ENCODE measurements at places on chromosomes 11 and 22.
A peak's percentile ranks its signal among the peaks of the same experiment; 100 is the strongest.

GRCh38 chr11:109043315-109043714, 378.4 kb downstream of the DDX10 start:
- DNase-seq: no peak

GRCh38 chr11:75891947-75892739, 77.1 kb downstream of the UVRAG start:
- DNase-seq: no peak

GRCh38 chr11:406796-407650, 7.8 kb downstream of the SIGIRR start:
- peak; percentile 28 for DNase-seq

GRCh38 chr11:59212744-59213631, at the start of gene MPEG1:
Gene MPEG1 (minus strand): TSS chr11:59212927. CDS start chr11:59212865, 62 bp downstream.
- no peak for DNase-seq

DNA sequence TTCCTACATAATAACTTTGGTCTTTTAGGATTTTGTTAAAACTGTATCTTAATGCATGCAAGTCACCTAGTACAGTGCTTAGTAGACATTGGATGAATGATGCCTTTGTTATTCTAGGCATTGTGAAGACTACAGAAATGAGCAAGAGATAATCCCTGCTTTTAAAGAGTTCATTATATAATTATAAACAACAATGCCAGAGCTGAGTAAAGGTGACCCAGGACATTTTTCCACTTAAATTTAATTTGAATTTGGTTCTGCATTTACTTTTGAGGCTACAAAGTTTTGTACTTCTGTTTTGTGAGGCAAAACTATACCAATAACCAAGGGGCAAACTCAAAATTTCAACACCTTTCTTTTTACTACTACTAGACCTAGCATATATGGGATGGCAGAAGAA, 182.0 kb upstream of the SESN3 start:
- no peak for DNase-seq

DNA sequence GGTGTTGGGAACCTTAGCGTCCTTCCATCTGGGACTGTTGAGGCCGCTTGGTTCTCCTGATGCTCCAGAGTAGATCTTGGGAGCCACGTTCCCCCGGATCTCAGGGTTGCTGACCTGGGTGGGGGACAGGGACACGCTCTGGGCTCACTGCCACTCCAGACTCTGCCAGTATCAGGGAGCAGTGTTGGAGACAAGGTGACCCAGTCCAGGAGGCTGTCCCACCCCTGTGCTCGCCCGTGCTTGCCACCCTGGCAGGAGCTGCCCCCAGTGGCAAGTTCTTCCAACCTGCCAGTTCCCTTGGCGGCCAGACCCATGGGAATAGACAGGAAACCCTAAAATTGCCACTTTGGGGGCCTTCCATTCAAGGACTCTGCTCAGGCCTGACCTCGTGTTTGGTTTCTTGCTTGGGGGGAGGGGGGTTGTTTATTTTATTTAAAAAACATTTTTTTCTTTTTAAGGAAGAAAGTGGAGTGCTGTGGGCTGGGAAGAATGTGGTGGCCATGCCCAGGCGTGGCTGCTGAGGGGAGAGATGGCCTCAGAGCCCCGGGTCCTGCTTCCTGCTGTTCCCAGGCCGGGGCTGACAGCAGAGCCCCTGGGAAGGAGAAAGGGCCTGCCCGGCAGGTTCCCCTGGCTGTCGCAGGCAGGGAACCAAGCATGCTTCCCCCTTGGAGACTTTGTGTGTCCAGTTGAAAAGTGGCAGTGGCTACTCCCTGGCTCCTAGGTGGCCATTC, 7.2 kb downstream of the GRK2 start:
- DNase-seq: no peak

GRCh38 chr11:128626913-128627665, 39.7 kb upstream of the ETS1 start:
- DNase-seq: no peak

DNA sequence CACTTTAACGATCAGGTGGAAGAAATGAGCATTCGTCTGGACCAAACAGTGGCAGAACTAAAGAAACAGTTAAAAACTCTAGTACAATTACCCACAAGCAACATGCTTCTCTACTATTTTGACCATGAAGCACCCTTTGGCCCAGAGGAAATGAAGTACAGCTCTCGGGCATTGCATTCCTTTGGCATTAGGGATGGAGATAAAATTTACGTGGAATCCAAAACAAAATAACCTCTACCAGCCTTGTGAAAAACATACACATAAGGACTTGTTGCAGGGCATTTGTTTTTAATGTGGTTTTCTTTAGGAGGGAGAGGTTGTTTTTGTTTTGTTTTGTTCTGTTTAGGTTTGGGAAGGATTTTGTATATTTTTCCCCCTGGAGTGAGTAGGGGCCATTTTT, 14.2 kb upstream of the TECTA start:
- no peak for DNase-seq

DNA sequence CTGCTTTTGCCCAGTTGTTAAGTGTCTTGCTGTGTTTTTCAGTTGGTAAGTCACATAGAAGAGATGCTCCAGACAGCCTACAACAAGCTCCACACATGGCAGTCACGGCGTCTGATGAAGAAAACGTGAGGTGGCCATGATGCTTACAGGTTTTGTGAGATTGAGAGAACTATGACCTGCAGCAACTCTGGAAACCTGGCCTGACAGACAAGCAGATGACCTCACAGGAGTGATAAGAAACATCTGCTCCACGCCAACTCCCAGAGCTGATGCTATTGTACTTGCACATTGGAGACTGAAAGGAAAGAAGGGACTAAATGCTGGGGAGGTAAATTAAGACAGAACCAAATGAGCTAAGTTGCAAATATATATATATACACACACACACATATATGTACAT, 28.6 kb upstream of the LDHA start:
- DNase-seq: no peak

- no peak for DNase-seq
These were observed 1317.2 kb downstream of the TBC1D22A start for GRCh38 chr22:48079505-48080290.

DNA sequence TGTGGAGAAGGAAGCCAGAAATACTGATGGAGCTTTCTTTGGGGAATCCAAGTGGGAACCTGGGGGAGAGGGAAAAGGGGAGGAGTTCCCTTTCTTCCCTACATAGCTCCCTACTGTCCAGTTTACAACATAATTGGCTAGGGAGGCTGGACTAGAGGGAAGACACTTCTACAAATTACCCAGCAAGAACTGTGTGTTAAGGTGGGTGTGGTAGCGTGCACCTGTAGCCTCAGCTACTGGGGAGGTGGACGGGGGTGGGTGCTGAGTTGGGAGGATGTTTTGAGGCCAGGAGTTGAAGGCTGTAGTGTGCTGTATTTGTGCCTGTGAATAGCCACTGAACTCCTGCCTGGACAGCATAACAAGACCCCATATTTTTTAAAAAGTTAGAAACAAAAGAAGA, 74.0 kb downstream of the NAV2 start:
- no peak for DNase-seq

- no peak for DNase-seq
These were observed 288.3 kb downstream of the TENM4 start for GRCh38 chr11:79152511-79152910.

GRCh38 chr11:34335801-34336200, 22.0 kb downstream of the ABTB2 start:
- no peak for DNase-seq

DNA sequence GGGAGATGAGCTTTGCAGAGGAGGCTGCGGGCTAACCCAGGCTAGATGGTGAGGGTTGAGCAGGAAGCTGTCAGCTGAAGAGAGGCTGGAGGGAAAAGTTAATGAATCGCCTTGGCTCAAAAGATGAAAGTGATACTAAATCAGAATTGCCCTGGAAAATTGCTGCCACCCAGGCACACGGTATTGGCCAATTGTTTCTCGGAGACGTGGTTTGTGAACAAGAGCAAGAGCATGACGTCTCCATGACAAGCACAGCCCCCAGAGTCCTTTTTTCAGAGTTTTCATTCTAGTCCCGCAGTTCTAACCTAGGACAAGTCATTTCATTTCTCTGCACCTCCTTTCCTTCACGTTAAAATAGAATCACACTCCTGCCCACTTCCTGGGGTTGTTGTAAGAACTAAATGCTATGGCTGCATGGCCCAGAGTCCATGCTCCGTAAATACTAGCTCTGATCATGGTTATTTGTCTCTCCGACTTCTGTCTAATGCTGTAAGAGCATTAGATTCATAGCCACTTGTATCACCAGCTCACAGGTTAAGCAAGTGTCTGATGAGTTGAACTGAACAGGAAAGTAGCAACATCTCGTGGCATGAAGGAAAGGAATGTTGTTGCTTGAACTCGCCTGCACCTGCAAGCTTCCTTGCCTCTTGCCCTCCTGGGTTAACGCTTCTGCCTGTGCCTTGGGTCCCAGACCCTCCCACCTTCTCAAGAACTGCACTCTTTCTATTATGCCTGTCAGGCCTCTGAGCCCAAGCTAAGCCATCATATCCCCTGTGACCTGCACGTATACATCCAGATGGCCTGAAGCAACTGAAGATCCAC, 33.8 kb upstream of the NUP50 start:
- no peak for DNase-seq

DNA sequence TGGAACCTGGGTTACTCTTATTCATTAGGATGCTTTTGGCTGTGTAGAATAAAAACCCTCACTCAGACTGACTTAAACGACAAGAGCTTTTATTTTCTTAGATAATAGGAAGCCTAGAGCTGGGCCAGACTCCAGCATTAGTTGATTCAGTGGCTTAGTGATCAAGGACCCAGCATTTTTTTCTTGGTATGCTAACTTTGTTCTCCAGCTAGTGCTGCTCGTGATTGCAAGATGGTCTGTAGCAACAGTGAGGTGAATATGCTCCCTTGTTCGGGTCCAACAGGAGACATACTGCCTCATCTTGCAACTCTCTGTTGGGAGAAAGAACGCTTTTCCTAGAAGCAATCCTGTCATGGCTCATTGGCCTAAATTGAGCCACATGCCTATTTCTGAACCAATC, 33.4 kb downstream of the INSC start:
- no peak for DNase-seq

DNA sequence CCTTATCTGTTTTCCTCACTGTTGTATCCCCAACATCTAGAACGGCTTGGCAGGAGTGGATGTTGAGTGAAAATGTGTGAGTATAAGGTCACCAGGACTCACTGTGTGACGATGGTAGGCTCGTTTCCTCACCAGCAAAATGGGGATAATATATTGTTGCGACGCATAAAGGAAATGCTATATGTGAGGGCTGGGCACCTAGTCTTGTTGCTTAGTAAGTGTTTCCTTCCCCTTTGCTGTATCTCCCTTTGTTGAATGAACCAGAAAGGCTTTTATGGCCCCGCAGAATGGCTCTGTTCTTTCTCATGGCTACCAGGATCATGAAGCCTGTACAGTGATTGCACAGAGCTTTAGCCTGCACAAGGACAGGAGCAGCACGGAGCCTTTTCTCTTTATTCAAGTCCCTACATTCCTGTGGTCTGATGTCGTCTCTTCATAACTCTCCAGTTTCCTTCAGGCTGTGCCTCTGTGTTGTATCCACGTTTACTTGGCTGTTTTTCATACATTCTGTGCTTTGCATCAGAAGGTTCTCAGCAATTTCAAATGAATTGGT, 5.4 kb downstream of the TNRC6B start:
- no peak for DNase-seq

GRCh38 chr22:39652990-39653786, 82.6 kb downstream of the CACNA1I start:
- DNase-seq: no peak

GRCh38 chr11:114848027-114848426, 169.7 kb downstream of the NXPE2 start:
- no peak for DNase-seq

DNA sequence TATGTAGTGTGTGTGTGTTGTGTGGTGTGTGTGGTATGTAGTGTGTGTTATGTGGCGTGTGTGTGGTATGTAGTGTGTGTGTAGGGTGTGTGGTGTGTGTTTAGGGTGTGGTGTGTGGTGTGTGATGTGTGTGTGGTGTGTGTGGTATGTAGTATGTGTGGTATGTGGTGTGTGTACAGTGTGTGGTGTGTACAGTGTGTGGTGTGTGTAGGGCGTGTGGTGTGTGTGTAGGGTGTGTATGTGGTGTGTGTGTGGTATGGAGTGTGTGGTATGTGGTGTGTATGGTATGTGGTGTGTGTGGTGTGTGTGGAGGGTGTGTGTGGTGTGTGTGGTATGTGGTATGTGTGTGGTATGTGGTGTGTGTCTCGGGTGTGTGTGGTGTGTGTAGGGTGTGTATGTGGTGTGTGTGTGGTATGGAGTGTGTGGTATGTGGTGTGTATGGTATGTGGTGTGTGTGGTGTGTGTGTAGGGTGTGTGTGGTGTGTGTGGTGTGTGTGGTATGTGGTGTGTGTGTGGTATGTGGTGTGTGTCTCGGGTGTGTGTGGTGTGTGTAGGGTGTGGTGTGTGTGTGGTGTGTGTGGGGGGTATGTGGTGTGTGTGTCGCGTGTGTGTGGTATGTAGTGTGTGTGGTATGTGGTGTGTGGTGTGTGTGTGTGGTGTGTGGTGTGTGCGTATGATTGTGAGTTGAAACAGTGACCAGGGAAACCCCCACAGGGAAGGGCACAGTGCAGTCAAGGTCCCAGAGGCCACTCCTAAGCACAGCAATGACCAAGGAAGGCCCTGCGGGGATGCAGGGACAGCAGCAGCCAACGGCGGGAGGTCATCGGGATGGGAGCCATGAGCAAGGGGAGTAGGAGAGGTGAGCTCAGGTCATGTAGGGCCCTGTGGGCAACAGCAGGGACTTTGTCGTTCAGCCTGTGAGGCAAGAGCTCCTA, 2.9 kb upstream of the PPP6R2 start:
- no peak for DNase-seq

DNA sequence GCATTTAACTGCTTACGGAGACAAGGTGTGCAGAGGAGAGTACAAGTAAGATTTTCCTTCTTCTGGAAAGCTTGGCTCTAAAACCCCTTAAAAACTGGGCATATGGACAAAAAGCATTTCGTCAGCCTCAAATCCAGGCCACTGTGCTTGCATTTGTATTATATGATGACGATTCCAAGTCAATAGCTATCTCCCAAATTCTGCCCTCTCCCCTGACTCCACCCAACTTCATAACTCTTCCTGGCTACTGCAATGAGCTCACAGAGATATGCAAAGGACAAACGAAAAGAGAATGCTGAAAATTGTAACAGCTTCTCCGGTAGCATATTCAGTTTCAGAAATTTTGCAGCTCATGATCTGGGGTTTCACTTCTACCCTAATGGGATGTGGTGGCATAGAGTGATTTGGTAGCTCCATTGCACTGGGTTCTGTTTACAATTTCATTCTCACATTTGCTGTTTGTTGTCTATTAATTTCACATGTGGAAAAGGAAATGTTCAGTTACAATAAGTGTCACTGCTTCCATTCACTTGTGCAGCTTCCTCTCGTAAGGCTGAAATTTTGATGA, 45.6 kb upstream of the CHRM4 start:
- no peak for DNase-seq

DNA sequence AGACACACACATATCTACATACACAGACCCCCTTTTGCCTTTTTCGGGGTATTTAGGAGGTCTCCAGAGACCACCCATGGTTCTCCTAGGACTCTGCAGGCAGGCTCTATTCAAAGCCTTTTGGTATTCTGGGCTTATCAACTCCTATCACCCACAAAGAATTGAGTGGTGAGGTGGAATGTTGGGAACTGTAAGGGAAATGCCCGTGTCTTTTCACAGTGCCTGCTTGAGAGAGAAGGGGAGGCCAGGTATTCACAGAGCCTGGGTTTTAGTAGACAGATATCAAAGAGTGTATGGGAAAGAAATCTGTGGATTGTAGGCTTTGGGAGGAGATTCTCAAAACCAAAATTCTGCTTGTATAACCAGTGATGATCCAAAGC, 44.0 kb upstream of the CSNK2A3 start:
- no peak for DNase-seq

- DNase-seq: no peak
These were observed 9.9 kb upstream of the MAFF start for GRCh38 chr22:38191731-38192474.
